Mesenteric fat pad (tissue), 1 donor: ENCODE measurements at places on chromosomes 3 and 15. TPM values are rescaled to one million over a fixed set of nuclear protein-coding genes. Genes with fewer than 3 reads are reported as not detected.

Gene HYPK
- 18.0 TPM for total RNA-seq

Gene SLC12A1
- total RNA-seq = not detected

Gene RSRC1
- 28.8 TPM for total RNA-seq

Gene IQCB1
- total RNA-seq = 12.5 TPM

Gene GOLGA8S
- 0.26 TPM for total RNA-seq

Gene AGBL1
- total RNA-seq = not detected

Gene EIF2B5
- 38.9 TPM for total RNA-seq

Gene ACAD9
- 46.3 TPM for total RNA-seq

Gene TAMM41
- total RNA-seq = 19.7 TPM

Gene LDHAL6B
- total RNA-seq = not detected

Gene HIGD2B
- total RNA-seq = not detected

Gene STARD9
- total RNA-seq = 17.0 TPM

Gene SPATA12
- not detected for total RNA-seq

Gene REC114
- total RNA-seq = not detected

Gene TMEM108
- 1.5 TPM for total RNA-seq

Gene RHCG
- 5.7 TPM for total RNA-seq

Gene IGSF10
- total RNA-seq = 4.5 TPM

Gene SCG5
- total RNA-seq = 5.3 TPM

Gene DNAH12
- total RNA-seq = 0.06 TPM

Gene GCSAM
- not detected for total RNA-seq

Gene CPLX3
- total RNA-seq = not detected

Gene GP5
- total RNA-seq = not detected

Gene RLBP1
- total RNA-seq = not detected

Gene PIERCE2
- 1.3 TPM for total RNA-seq

Gene DPPA4
- not detected for total RNA-seq

Gene PCOLCE2
- 255 TPM for total RNA-seq

Gene IL20RB
- 3.6 TPM for total RNA-seq

Gene GPR149
- not detected for total RNA-seq

Gene PLA2G4D
- not detected for total RNA-seq

Gene RARB
- total RNA-seq = 4.8 TPM

Gene IGDCC3
- not detected for total RNA-seq

Gene HTR3E
- not detected for total RNA-seq

Gene C3orf20
- 0.16 TPM for total RNA-seq

Gene GPR87
- not detected for total RNA-seq

Gene EPHA3
- 2.8 TPM for total RNA-seq

Gene MESP2
- total RNA-seq = 0.96 TPM
